ENCODE measurements at places on chromosomes 2 and 18.

GRCh38 chr2:114631146-114631545 is 188.7 kb downstream of the DPP10 start:
- no peak for DNase-seq

GRCh38 chr18:41150316-41150715 is 804.7 kb upstream of the PIK3C3 start:
- DNase-seq: no peak

- DNase-seq: peak; percentile 21
Measured at GRCh38 chr18:23981369-23981980, 33.1 kb upstream of the TTC39C start.

GRCh38 chr18:74534981-74535649 is 815 bp downstream of the CNDP1 start:
- DNase-seq: no peak

DNA sequence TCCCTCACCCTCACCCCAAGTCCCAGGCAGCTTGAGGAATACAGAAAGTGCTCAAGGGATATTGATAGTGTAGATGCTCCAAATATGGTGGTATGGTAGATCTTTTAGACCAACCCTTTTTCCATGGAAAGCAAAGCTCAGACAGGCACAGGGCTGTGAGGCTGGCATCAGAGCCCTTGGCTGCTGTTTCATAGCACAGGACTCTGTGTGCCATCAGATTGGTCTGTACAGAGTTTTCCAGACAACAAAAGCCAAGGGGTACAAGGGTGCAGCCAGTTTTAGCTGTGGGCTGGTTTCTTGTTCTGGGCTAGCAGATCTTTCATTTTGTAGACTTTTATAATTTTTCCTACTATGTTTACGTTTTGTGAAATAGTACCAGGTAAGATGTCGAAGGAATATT is 296.9 kb upstream of the TNP1 start:
- DNase-seq: no peak

GRCh38 chr2:161983331-161983651 is 90.7 kb downstream of the DPP4 start:
- DNase-seq: no peak

DNA sequence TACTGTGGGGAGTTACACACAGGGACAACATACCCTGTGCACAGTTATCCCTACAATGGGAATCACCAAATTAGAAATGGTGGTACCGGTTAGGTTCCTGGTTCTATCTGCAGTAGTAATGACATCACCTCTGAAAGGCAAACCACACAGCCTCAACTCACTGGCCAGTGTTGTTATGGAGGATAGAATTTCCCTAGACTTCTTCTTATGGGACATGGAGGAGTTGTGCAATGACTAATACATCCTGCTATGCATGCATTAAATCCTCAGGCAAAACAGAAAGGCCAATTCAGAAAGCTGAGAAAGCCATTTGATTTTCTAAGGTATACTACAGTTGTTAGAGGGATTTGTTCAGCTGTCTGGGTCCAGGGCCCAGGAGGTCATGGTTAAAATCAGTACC is 439.3 kb downstream of the TMX3 start:
- DNase-seq: no peak

DNA sequence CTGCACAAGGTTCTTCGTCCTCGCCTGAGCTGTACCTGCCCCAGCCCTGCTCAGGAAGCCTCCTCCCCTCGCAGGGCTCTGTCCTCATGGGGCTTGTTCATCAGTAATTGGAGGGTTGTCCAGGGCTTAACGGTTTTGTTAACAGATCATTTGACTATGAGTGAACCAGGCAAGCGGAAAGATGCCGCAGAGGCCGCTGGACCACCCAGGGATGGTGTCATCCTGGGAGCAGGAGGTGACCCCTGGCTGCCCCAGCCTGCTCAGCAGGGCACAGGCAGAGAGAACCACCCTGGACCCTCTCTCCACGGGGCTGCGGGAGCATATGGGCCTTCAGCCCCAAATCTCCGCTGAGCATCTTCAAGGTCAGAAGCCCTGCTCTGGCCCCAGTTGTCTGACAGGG is 264.3 kb downstream of the KLHL29 start:
- DNase-seq: no peak

DNA sequence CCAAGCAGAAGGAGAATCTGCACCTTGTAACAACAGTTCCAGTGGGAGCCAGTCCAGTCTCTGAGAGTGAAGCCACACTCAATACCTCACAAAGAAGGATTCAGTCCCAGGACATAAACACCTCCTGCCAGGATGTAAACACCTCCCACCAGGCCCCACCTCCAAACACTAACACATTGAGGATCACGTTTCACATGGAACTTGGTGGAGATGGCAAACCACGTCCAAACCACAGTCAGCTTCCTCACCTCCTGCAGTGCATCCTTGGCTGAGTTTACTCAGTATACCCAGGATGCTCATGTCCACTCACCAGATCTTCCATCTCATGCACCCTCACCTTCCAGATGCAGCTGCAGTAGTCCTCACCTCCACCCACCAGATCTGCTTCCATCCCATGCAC is 37.8 kb upstream of the TMEM18 start:
- DNase-seq: no peak

- DNase-seq: no peak
Measured at GRCh38 chr2:147076634-147077033, 768.2 kb upstream of the ACVR2A start.

- DNase-seq: no peak
Measured at GRCh38 chr2:185279999-185280398, 458.6 kb upstream of the FSIP2 start.

DNA sequence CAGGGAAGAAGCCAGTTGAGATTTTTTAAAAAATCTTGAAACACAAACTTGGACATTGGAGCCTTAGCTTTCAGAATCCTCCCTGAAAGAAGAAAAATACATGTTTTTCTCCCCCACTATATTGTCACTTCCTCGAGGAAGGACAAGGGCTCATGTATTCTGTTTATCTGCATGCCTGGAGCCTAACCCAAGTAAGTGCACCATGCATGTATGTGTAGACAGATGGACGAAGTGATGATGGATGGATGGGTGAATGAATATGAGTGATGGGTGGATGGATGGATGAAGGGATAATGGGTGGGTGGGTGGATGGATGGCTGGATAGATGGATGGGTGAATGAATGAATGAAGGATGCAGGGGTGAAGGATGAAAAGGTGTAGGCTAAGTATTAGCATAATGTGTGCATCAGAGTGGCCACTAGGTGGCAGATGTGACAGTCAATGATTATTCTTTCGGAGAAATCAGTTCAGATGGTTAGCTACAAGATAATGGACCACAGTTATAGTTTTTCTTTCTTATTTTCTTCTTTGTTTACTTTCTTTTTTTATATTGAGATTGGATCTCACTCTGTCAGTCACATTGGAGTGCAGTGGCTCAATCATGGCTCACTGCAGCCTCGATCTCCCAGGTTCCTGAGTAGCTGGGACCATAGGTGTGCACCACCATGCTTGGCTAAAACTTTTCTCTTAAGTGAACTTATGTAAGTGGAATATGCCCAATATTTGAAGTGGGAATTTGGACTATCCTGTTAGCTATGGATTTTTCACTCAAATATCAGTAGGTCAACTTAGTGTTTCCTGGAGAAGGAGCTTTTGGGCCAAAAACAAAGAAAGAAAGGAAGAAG is 18.5 kb upstream of the CCDC93 start:
- no peak for DNase-seq

- no peak for DNase-seq
Measured at GRCh38 chr2:10402653-10403215, 45.4 kb downstream of the ODC1 start.

DNA sequence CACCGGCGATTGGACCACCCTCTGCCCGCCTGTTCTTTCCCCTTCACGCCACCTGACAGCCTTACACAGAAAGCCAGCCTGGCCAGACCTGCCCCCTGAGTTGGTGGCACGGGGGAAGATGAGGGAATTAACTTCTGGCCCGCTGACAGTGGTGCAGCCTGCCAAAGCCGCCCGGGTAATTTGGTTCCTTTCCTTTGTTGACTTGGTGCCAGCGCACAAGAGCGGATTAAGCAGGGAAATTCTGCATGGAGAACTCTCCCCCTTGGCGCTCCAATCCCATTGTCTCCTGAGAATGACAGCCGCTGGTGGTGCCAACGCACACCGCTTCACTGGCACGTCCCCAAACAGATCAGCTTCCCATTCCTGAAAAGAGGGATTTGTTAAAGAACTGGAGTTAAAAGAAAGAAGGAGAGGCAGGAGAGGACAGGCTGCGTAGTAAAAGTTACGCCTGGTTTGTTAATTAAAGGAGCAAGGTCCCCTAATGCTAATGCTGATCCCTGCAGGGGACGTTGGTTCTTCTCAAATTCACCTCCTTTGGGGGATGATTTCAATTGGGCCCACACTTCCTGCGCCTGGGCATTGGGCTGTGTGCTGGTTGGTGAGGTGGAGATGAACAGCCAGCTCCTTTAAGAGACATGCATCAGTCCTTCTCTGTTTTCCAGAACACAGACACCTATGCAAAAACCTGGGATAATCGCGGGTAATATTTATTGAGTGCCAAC is 286.8 kb downstream of the MYCN start:
- peak; percentile 27 for DNase-seq

DNA sequence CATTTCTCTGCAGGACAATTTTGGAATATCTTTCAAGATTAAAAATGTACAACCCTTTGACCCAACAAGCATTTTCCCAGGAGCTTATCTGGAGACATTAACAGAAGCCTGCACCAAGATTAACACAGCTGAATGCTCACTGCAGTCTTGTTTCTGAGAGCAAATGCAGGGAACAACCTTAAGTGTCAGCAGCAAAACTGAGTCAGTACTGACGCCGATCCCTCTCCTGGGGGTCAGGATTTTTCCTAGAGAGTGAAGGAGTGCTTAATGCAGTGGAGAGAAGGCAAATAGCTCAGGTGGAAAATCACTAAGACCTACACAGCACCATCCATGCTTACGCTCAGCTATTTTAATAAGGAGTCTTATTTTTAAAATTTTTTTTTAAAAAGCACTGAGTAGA is 42.8 kb upstream of the SGPP2 start:
- no peak for DNase-seq

DNA sequence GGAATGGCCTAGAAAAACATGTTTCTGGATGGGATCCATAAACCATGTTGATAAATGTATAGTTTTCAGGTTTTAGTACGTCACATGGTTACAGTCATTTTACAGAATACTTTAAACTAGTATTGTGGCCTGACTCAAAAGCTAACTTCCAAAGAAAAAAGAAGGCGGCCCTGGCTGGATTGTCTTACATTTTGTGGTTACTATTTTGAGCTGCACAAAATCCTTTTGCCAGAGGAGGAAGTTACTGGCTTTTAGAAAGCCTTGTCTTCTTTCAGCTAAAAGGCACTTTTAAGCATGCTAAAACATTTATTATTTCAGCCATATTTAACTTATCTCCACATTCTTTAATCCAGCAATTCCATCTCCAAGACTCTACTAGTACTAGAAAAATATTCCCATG is 227.9 kb downstream of the CDH2 start:
- DNase-seq: no peak

GRCh38 chr2:167933097-167933814 is 314.1 kb downstream of the STK39 start:
- no peak for DNase-seq

DNA sequence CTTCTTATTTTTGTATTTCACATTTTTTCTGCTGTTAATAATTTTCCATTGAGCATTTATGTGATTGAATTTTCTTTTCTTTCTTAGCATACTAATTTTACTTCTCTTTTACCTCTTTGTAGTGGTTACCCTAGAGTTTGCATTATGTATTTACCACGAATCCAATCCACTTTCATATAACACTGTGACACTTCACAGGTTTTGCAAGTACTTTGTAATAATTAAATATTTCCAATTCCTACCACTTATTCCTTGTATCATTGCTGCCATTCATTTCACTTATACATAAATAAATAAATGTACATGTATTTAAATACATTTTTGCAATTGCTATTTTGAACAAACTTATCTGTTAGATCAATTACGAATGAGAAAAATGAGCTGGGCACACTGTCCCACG is 110.8 kb downstream of the TGIF1 start:
- no peak for DNase-seq

DNA sequence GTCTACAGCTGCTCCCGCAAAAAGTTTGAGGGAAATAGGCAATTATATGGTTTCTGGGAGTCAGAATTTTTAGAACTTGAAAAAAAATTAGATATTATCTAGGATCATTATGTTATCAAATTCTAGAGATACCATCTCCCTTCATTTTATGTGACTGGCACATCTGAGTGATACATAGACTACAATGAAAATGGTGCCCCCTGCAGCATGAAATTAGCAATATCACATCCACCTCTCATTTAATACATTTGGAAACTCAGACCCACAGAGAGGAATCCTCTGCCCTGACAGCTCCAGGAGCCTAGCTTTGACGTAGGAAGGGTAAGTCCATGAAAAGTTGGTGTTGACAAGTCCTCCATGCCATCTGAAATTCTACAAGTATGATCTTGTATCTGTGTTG is 381.6 kb downstream of the SUCLG1 start:
- no peak for DNase-seq

- no peak for DNase-seq
Measured at GRCh38 chr2:103289105-103289725, 527.4 kb downstream of the TMEM182 start.

GRCh38 chr2:151670846-151671597 is 63.3 kb downstream of the NEB start:
- DNase-seq: no peak

GRCh38 chr2:49029406-49029805 is 124.9 kb downstream of the FSHR start:
- no peak for DNase-seq

DNA sequence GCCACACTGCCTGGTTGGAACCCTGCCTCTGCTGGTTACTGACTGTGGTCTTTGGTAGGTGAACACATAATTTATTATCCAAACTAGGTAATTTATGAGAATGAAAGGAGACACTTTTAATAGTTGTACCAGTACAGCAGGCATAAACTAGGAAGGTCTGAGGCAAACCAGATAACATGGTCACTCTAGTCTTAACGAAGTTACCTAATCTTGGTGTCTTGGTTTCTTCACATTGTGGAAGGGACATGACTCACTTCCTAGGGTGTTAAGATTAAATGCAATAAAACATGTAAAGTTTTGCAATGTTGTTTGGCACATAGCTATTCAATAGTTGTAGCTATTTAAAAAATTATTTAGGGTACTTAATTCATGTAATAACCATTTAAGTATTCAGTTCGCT is 23.3 kb downstream of the SPTBN1 start:
- no peak for DNase-seq

DNA sequence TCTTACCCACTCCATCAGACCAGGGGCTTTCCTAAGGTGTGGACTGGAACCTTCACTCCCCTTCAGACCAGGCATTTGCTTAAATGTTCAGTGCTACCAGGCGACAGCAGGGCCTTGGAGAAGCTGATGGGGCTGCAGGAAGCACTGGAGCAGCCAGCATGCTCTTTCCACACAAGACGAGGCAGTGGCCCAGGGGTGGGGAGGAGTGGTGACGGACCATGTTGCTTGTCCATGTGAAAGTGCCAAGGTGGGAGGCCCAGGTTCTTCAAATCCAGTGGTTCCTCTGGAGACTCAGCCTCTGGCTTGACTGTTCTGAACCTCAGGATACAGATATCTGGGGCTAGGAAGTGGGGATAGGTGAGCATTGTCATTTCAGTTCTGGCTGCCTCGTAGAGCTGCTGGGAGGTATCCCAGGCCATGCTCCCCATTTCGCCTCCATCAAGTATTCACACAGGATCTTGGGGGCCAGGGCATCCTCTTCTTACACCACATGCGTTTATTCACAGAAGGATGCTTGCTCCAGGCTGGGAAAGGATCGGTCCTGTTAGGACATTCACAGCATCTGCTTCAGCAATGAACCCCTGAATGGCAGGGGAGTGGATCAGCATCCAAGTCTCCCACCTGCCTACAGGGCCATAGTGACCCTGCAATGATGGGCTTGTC is 62.2 kb downstream of the SFXN5 start:
- no peak for DNase-seq

Data from right kidney (tissue), 9 donors.